ENCODE measurements at places on chromosomes 4 and X.
A peak's percentile ranks its signal among the peaks of the same experiment; 100 is the strongest.

- H3K27ac ChIP-seq: no peak overlapping the region
- H3K4me1 ChIP-seq: no peaks in the 10 kb centered on the region
Measured at GRCh38 chr4:184958127-184958922, 60.0 kb upstream of the HELT start.

GRCh38 chr4:173046818-173047217 lies 121.8 kb upstream of the GALNT7 start:
- DNase-seq: no peak
- H3K36me3 ChIP-seq: no peaks in the 10 kb centered on the region
- no peak overlapping the region for H3K27ac ChIP-seq

- no peak overlapping the region for H3K4me3 ChIP-seq
- H3K27ac ChIP-seq: no peak overlapping the region
- no peaks in the 10 kb centered on the region for H3K36me3 ChIP-seq
- no peak for DNase-seq
- no peaks in the 10 kb centered on the region for H3K27me3 ChIP-seq
- H3K4me1 ChIP-seq: no peaks in the 10 kb centered on the region
Measured at GRCh38 chr4:27121830-27122229, 261.2 kb downstream of the STIM2 start.

- H3K27me3 ChIP-seq: no peaks in the 10 kb centered on the region
- no peaks in the 10 kb centered on the region for H3K36me3 ChIP-seq
- DNase-seq: no peak
- H3K27ac ChIP-seq: peak overlapping the region; percentile 71
- H3K4me1 ChIP-seq: peaks cover 49% of the 10 kb centered on the region
- peak overlapping the region; percentile 27 for H3K4me3 ChIP-seq
Measured at GRCh38 chr4:122619611-122620010, 1.3 kb downstream of the IL21 start.

DNA sequence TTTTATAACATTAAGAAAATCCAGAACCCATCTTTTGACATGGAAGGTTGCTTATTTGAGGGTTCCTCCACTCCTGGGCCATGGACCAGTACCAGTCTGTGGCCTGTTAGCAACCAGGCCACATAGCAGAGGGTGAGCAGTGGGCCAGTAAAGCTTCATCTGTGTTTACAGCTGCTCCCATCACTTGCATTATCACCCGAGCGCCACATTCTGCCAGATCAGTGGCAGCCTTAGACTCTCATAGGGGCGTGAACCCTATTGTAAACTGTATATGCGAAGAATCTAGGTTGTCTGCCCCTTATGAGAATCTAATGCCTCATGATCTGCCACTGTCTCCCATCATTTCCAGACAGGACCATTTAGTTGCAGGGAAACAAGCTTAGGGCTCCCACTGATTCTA lies 58.6 kb downstream of the NDST4 start:
- no peaks in the 10 kb centered on the region for H3K4me1 ChIP-seq

DNA sequence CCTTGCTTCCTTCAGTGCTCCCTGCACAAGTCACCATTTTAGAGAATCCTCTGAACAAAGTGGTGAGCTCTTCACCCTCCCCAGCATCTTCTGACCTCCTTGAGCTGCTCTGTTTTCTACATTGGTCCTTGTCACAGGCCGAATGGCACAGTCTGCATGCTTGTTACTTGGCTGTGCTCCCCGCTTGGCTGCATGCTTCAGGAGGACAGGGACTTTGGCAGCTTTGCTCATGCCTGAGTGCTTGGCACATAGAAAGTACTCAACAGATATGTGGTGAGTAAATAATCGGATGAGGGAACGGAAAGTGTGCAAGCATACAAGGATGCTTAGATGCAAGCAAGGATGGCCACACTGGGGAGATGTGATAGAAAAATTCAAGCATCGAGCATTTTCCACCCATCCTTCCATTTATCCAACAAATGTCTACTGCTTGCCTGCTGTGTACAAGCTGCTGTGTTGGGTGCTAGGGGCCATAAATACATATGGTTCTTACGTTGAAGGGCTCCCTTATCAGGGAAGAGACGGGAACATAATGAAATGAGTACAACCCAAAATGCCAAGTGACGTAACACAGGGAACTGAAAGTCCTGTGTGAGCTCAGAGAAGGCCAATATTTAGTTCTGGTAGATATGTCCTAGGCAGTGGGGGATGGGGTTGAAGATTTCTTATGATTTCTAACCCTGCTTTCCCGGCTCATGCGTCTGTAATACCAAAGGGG lies 31.2 kb downstream of the SLC2A9 start:
- no peaks in the 10 kb centered on the region for H3K36me3 ChIP-seq
- H3K27ac ChIP-seq: no peak overlapping the region
- no peaks in the 10 kb centered on the region for H3K27me3 ChIP-seq
- H3K4me1 ChIP-seq: peaks cover 23% of the 10 kb centered on the region

DNA sequence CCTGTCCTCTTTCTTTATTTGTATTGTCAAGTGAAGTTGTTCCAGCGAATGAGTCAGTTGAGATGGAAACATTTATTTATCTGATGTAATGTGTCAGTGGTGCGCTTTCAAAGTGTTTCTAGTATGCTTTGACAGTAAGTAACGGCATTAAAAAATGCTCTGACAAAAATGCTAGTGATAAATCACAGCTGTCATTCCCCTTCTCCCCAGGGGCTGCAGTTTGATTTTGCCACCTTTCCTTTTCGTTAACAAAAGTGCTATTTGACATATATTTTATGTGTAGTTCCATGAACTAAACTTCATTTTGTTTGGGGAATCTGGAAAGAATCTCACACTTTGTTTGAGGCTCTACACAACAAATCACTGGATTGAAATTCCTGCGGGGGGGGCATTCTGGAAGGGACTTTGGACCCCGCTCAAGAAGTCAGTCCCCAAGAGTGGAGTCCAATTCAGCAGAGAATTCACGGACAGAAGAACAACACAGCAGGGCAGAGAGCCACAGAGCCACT lies 7.6 kb upstream of the TBC1D19 start:
- no peaks in the 10 kb centered on the region for H3K36me3 ChIP-seq
- DNase-seq: no peak
- peaks cover 4% of the 10 kb centered on the region for H3K27me3 ChIP-seq
- no peak overlapping the region for H3K27ac ChIP-seq
- H3K4me1 ChIP-seq: no peaks in the 10 kb centered on the region

GRCh38 chr4:80062527-80062926 lies 10.5 kb downstream of the ANTXR2 start:
- H3K4me1 ChIP-seq: peaks cover 35% of the 10 kb centered on the region
- peaks cover 52% of the 10 kb centered on the region for H3K36me3 ChIP-seq
- no peak overlapping the region for H3K4me3 ChIP-seq
- no peaks in the 10 kb centered on the region for H3K27me3 ChIP-seq
- DNase-seq: no peak
- no peak overlapping the region for H3K27ac ChIP-seq

DNA sequence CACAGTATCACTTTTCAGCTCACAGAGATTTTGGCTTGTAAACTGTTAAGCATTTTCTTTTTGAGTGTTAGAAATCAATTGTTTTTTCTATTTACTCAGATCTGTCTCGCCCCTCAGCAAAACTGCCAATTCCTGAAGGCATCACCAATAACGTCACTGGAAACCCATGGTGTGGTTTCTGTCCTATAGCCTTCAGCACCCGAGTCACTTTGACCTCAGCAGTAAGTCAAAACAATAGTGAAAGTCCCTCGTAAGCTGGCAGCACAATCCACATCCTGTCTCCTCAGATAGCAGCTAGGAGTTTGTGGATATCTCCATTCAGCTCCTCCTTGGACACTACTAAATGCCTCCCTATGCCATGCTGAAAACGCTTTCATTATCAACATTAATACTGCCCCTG lies 1787.4 kb upstream of the ADGRL3 start:
- H3K27me3 ChIP-seq: no peaks in the 10 kb centered on the region
- no peaks in the 10 kb centered on the region for H3K4me1 ChIP-seq
- no peak for DNase-seq

- H3K27ac ChIP-seq: no peak overlapping the region
- no peaks in the 10 kb centered on the region for H3K27me3 ChIP-seq
- no peaks in the 10 kb centered on the region for H3K4me1 ChIP-seq
- H3K36me3 ChIP-seq: no peaks in the 10 kb centered on the region
- H3K4me3 ChIP-seq: no peak overlapping the region
Measured at GRCh38 chr4:28654618-28655017, 1794.0 kb downstream of the STIM2 start.

GRCh38 chrX:119181491-119181890 lies 53.9 kb upstream of the KIAA1210 start:
- DNase-seq: no peak
- H3K4me3 ChIP-seq: no peak overlapping the region
- no peak overlapping the region for H3K27ac ChIP-seq
- H3K27me3 ChIP-seq: no peaks in the 10 kb centered on the region

DNA sequence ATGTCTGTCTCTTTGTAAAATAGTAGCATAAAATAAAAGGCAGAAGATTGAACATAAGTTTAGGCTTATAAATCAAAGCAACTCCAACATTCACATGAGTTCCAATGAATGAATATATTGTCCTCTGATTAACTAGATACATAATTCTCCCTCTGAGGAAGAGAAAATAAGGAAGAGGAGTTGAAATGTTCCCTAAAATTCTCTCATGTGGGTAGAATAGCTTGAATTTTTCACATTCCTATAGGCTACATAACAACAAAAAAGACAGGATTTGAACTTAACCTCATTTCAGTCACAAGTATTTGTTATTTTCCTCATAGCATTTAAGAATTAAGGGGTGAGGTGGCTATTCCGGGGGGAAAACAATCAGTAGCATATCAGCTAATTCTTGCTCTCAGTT lies 462.4 kb upstream of the NDST4 start:
- no peak for DNase-seq
- no peak overlapping the region for H3K27ac ChIP-seq
- H3K4me3 ChIP-seq: no peak overlapping the region
- no peaks in the 10 kb centered on the region for H3K27me3 ChIP-seq
- no peaks in the 10 kb centered on the region for H3K36me3 ChIP-seq
- H3K4me1 ChIP-seq: no peaks in the 10 kb centered on the region

DNA sequence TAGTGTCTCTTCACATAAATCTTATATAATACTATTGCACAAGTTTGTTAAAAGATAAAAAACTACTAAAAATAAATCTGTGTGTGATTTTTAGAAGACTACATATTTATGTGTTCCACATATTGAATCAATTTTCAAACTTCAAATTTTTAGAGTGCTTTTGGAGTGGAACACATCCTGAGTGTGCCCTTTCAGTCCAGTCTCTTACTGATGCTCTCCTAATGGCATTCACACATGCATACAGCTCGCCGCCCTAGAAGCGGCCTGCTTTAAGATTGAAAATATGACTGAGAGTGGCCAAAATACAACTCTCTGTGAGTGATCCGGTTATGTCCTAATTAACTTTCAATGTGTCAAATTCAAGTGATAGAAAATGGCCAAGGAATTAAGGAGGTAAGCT lies 628.8 kb downstream of the ANKRD50 start:
- no peak for DNase-seq
- no peaks in the 10 kb centered on the region for H3K4me1 ChIP-seq
- no peaks in the 10 kb centered on the region for H3K27me3 ChIP-seq
- no peaks in the 10 kb centered on the region for H3K36me3 ChIP-seq
- no peak overlapping the region for H3K27ac ChIP-seq

GRCh38 chrX:78710171-78710570 lies 37.3 kb upstream of the LPAR4 start:
- no peak overlapping the region for H3K27ac ChIP-seq
- H3K4me1 ChIP-seq: peaks cover 4% of the 10 kb centered on the region
- H3K27me3 ChIP-seq: no peaks in the 10 kb centered on the region
- DNase-seq: no peak

- DNase-seq: no peak
- H3K36me3 ChIP-seq: peaks cover 9% of the 10 kb centered on the region
- H3K27ac ChIP-seq: no peak overlapping the region
Measured at GRCh38 chrX:370244-370962, 16.3 kb downstream of the PPP2R3B start.

GRCh38 chr4:16694173-16694883 lies 204.1 kb downstream of the LDB2 start:
- H3K27me3 ChIP-seq: no peaks in the 10 kb centered on the region
- no peak overlapping the region for H3K4me3 ChIP-seq
- H3K4me1 ChIP-seq: no peaks in the 10 kb centered on the region
- no peaks in the 10 kb centered on the region for H3K36me3 ChIP-seq

GRCh38 chr4:1449833-1450741 lies 43.8 kb upstream of the NKX1-1 start:
- DNase-seq: no peak
- H3K27me3 ChIP-seq: no peaks in the 10 kb centered on the region
- H3K27ac ChIP-seq: no peak overlapping the region
- no peak overlapping the region for H3K4me3 ChIP-seq
- no peaks in the 10 kb centered on the region for H3K36me3 ChIP-seq

- no peak for DNase-seq
- no peaks in the 10 kb centered on the region for H3K4me1 ChIP-seq
- H3K4me3 ChIP-seq: no peak overlapping the region
- H3K36me3 ChIP-seq: peaks cover 7% of the 10 kb centered on the region
Measured at GRCh38 chr4:110106931-110107296, 91.5 kb downstream of the ELOVL6 start.

Data from activated naive CD4-positive, alpha-beta T cell treated with anti-CD3 and anti-CD28 coated beads, Interleukin-2, amount 10 ng/mL, durations not matched to agents 7 days and 5 days (primary cell).